Fibroblast of skin of right quadriceps (primary cell): ENCODE measurements at places on chromosomes 5 and 9.

DNA sequence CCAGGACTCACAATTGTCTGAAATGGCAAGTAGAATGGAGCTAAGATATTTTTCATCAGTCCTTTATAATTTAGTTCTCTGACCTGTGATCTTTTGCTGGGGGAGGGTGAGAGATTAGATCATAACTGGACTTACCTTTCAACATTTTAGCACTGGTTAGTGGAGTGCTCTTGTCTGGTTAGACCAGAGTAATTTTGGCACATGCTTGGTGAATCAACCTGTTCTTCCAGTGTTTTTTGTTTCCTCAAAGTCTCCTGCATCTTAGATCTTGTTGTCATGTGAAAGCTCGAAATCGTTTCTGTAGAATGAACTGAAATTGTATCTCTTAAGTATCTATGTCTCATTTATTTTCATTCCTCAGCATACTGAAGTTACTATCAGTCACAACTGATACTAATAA lies 122.4 kb downstream of the TLE4 start:
- DNase-seq, result no peak

DNA sequence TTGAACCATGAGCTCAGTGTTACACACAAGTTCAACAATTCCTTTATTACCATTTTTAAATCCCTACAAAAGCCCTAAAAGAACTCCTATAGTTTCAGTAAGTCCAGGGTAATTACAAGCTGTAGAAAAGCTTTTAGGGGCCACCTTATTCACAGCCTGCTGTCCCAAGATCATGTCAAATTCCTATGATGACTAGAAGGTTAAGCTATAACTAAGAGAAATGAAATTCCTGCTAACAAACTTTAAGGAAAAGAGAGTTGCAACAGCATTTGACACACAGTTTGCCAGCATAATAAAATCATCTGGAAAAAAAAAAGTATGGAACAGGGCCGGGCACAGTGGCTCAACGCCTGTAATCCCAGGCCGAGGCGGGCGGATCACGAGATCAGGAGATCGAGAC lies 31.5 kb downstream of the TMEM245 start:
- DNase-seq, result peak; percentile 44

DNA sequence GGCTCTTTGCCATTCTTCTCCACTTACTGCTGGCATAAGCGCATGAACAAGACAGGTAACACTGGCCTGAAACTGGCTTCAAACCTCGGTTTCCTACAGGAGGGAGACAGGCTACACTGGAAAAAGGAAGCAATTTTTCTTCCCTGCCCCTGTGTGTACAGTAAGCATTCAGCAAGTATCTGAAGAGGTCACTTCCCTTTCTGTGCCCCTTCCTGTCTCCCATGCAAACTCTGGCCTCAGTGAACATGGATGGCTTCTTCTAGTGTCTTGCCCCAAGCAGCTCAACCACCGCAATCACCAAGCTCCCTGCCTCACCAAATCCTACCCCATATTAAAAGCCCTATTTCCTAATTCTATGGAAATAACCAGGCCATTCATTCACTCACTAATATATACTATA lies 42.4 kb downstream of the SERINC5 start:
- DNase-seq, result no peak

DNA sequence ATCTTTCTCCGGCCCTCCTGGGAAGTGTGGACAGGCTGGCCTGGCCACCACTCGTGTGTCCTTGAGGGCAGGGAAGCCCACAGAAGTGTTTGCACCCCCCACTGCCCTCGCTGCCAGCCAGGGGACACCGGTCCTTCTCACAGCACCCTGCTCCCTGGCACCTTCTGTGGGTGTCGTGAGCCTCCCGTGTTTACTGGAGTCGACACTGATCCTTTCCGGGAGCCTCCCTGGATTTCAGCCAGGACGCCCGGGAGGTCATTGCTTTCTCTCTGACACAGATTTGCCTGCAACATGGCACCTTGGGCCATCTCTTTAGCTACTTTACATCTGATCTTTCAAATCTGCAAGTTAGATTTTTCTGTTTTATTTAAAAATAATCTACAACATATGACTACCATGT lies 120.4 kb upstream of the CACNA1B start:
- DNase-seq, result no peak

DNA sequence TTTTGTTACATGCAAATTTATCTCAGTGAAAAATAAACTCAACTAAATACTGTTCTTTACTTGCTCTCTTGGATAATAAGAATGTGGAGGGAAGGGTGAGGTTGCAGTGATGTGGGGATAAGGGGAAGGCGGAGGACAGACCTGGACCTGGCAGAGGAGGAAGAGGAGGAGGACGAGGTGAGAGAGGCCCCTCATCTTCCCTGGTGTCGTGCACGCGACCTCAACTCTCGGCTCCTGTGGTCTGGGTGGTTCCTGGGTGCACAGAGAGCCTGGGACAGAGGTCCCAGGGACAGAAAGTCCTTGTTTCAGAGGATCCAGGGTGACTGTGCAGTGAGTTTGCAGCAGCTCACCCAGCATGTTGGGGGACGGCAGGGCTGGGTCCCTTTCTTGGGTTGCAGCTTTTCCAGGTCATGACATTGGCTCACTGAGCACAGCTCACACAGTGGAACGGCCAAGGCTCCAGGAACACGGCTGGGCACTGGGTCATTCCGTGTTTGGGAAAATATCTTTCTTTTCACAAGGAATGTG lies 37.7 kb upstream of the LPCAT1 start:
- no peak for DNase-seq

DNA sequence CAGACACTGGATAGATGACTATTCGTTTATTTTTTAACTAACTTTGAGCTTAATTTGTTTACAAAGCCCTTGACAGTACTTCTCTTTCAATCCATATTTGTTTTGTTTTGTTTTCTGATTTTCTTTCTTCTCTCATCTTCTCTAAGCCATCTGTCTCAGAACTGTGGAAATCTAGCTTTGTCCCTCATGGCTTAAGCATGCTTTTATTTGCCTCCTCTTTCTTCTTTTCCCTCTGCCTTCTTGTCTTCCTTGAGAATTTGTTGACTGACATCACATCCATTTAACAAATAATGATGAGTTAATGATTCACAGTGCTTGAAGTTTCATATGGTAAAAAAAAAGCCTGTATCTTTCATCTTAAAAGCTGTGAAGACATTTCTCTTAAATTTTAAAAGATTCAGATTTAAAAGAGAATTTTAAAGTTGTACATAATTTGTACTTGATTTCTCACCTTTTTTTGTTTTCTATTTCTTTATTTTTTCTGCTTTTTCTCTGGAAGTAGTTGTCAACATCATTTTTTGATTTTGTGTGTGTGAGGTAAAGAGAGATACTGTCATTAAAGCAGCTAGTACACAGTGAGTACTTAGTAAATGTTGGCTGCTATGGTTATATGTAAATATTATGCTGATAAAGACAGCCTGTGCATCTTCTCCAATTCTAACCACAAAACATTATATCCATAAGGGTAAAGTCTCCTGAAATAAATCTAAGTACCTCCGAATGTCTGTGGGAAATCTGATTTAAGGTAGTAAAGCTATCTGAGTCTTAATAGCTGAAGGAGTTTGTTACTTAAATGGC lies 13.9 kb upstream of the SGCD start:
- no peak for DNase-seq

GRCh38 chr9:135442075-135442474 lies 37.5 kb upstream of the PPP1R26 start:
- no peak for DNase-seq

GRCh38 chr5:1325870-1326531 lies 18.9 kb downstream of the CLPTM1L start:
- DNase-seq, result peak; percentile 45

DNA sequence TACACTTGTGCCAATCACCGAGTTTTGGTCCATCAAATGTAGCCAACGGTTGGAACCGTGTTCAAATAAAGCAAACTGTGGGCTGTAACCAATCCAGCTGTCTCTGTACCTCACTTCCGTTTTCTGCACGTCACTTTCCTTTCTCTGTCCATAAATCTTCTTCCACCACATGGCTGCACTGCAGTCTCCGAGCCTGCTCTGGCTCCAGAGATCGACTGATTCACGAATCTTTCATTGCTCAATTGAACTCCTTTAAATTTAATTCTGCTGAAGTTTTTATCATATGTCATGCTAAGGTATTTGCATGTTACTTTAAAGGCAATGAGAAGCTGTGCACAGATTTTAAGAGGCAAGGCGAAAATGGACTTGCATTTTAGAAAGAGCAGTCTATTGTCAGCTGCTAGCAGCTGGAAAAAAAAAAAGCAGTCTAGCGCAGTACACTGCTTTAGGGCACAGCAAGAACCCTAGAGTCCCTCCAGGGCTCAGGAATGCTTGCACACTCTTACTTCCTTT lies 13.2 kb downstream of the TTC39B start:
- DNase-seq, result peak; percentile 46

- DNase-seq, result peak; percentile 26
These were observed 48.8 kb upstream of the SNAPC3 start for GRCh38 chr9:15373881-15374280.

GRCh38 chr5:132859889-132860437 lies 6.3 kb downstream of the GDF9 start:
- DNase-seq, result no peak

DNA sequence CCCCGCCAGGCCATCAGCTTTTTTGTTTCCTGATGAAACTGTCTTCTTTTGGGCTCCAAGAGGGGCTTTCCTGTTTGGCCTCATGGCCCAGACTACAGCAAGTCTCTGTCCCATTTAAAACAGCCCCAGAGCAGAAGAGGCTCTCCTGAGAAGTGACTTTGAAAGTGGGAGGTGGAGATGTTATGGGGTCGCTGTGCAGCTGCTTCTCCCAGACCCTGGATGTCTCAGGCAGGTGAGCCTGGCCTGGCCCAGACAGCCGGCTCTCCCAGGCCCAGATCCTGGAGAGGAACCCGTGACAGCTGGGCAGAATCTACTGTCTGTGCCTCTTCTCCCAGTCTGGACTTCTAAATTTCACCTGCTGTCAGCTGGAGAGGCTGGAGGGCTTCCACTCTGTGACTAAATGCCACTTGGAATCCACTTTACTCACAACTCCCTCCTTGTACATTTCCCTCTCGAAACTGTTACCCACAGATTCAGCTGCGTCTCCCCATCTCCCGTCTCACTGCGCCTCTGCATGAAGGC lies 20.6 kb downstream of the FAM78A start:
- no peak for DNase-seq

DNA sequence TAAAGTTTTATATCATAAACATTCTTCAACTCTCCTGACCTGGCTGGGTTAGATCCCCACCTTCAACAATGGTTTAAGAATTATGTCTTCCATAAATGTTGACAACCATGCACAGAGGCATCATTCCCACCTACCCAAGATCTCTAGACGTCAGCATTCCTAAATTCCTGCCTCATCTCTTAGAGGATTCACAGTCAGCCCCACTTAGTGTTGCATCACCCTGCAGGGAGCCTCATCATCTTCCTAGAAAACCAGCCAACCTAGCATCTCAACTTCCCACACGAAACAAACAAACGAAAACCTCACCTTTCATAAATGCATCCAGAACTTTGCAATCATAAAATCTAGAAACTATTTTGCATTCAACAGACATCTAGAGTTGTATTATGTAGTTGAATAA lies 816.1 kb upstream of the C9orf72 start:
- DNase-seq, result peak; percentile 25

- peak; percentile 22 for DNase-seq
These were observed 115.7 kb downstream of the FBXL17 start for GRCh38 chr5:108266242-108266641.

DNA sequence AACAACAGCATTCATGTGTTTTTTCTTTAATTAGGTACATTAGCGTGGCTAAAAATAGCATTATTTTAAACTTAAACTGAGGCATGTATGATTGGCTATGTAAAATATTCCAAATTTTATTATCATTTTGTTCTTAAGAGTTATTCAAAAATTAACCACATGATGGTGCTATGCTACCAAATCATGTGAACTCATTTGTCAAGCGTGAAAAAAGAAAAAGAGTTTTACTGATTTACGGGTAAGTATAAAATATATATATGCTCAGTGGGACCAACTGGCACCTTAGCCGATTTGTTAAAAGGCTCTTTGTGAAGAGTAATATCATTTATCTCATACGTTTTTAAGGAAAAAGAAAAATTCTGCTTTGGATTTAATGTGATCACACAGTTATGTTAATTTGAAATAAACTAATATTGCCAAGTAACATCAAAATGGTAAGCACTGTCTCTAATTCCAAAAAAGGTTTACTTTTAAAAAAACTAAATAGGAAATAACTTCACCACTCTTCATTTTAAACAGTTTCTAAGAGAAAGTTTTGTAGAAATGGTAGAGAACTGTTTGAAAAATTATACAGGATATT lies 1042.3 kb downstream of the CDH12 start:
- no peak for DNase-seq

DNA sequence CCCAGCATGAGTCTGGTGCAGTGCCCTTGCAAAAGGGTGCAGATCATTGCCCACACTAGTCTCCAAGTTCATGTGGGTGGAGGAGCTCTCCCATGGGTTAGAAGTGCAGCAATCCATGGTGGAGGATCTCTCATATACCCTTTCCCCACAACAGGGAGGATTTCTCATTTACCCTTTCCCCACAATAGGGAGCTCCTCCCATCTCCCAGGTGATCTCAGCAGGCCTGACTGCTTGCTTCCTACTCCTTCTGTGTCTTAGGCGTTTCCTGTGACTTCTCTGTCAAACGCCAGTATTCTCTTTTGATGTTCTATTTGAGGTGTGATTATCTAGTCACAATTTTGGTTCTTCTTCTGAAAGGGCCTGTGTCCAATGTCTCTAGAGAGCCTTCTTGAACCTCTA lies 133.8 kb upstream of the RFX3 start:
- DNase-seq, result no peak

DNA sequence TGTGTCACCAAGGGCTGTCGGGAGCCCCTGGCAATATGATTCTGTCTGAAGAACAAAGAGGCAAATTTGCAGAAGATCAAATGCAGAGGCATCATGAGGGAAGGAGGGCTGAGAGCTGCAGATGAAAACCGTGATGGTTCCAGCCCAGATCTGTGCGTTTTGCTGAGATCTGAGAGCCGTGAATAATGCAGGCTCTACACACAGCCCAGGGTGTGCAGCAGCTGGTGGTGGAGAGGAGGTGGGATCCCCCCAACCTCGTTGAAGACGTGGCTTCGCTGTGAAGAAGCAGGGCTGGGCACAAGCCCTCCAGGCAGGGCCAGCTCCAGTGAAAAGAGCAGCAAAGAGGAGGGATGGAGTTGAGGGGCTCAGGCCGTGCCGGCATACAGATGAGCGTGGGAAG lies 75.5 kb downstream of the TSPAN17 start:
- no peak for DNase-seq

- DNase-seq, result no peak
These were observed 90.8 kb upstream of the IRX4 start for GRCh38 chr5:1973391-1974013.

- DNase-seq, result no peak
These were observed 104.3 kb upstream of the SIMC1 start for GRCh38 chr5:176133877-176134276.
